ENCODE measurements at places on chromosomes 3 and 15.

- DNase-seq = no peak
These were observed 386.9 kb upstream of the CNTN3 start for GRCh38 chr3:75001330-75001729.

GRCh38 chr3:14001136-14001535 lies 121.3 kb upstream of the WNT7A start:
- no peak for DNase-seq

- no peak for DNase-seq
These were observed 44.9 kb upstream of the PLXNA1 start for GRCh38 chr3:126937973-126938372.

GRCh38 chr3:37969596-37970100 lies 20.9 kb upstream of the VILL start:
- DNase-seq = no peak

DNA sequence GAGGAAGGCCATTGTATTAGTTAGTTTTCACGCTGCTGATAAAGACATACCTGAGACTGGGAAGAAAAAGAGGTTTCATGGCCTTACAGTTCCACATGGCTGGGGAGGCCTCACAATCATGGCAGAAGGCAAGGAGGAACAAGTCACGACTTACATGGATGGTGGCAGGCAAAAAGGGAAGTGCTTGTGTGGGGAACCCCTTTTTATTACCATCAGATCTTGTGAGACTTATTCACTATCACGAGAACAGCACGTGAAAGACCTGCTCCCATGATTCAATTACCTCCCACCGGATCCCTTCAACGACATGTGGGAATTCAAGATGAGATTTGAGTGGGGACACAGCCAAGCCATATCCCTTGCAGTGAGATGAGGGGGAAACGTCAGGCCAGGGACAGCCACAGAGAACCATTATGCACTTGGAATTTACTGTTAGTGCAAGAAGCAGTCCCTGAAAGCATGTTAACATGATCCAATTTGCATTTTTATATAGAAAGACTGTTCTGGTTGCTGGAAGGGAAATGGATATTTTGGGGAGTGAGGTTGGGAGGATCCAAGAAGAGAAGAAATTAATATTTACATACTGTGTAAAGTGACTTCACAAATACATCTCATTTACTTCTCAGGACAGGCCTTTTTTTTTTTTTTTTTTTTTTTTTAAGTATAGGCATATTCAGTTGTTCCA lies 87.1 kb downstream of the ARNT2 start:
- DNase-seq = no peak

DNA sequence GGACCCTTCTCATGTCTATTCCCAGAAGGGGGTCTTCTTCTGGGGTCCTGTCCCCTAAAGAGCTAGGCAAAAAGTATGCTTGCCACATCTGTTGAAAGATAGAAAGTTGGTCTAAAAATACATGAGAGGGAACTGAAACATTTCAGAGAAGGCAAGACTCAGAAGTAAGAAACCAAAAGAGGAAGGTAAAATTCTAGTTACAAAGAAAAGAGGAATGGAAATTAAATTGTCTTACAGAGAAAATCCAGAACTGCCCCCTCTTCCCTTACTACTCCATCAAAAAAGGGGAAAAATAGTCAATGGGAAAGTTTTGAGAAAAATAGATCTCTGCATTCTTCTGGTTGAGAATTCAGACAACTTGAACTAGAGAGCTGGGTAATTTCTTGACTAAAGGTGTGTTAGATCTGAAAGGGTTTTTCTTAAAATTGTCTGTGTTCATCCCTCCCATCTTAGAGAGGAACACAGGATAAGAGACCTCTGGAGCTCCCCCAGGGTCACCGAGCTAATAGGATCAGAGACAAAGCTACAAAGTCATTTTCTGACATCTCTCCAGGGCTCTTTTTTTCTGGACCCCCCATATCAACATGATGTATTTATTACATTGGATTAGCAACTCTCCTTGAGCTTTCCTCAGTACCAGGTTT lies 32.3 kb upstream of the CCR2 start:
- DNase-seq = no peak

DNA sequence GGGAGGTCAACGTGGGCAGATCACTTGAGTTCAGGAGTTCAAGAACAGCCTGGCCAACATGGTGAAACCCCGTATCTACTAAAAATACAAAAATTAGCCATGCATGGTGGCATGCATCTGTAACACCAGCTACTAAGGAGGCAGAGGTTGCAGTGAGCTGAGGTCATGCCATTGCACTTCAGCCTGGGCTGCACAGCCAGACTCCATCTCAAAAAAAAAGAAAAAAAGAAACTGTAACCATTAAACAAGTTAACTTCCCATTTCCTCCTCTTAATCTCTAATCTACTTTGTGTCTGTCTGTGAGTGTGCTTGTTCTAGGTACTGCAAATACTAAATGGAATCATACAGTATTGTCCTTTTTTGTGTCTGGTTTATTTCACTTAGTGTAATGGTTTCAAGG lies 2.7 kb downstream of the RBM6 start:
- DNase-seq = no peak

GRCh38 chr15:58980351-58980939 lies 7.0 kb upstream of the RNF111 start:
- DNase-seq = no peak

- no peak for DNase-seq
These were observed 44.7 kb upstream of the INO80 start for GRCh38 chr15:41160639-41161315.

- DNase-seq = no peak
These were observed 298.3 kb downstream of the LRRC3B start for GRCh38 chr3:26920646-26921478.

DNA sequence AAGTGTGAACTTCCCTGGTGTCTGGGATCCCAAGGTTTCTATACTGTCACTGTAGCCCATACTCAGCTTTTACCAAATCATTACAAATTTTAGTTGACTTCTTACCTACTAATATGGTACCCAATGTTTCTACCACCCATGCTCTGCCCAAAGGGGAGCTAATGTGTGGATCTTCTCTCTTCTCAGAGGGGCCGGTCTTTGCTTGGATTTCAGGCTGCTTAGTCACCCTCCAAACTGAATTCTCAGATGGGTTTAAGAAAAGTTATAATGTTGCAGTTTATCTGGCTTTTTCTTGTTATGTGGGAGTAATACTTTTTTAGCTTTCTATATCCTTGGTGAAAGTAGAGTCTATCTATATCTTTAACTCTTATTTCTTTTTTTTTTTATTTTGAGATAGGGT lies 67.1 kb upstream of the AKAP13 start:
- no peak for DNase-seq

DNA sequence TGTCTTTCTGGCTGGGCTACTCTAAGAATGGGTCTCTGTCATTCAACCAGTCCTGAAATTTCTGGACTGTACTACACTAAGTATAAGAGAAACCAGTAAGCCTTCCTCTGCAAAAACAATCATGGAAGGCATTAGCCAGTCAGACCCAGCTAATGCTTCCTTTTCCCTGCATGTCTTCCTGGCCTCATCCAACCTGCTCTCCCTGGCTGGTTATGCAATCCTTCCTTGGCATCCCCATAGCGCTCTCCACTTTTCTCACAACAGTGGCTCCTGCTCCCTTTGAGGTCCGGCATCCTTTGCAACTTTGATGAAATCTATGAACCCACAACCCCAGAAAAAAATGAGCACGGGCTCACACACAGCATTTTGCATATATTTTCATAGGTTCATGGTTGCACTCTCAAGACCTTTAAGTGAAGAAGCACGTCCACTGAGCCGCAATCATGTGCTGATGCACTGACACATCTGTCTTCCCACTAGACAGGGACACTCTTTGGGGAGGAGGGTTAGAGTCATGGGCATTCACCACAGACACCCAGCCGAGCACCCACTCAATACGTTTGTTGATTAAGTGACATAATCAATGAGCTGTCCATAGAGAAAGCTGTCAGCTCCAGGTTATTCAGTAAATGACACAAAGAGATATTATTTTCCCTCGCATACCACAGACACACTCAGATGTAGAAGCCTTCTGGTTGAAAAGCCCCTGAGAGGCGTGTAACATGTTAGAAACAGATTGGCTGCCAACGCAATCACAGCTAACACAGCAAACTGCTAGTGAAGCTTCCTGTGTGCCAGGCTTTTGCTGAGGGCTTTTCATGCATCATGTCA lies 66.7 kb downstream of the PLD1 start:
- DNase-seq = no peak

DNA sequence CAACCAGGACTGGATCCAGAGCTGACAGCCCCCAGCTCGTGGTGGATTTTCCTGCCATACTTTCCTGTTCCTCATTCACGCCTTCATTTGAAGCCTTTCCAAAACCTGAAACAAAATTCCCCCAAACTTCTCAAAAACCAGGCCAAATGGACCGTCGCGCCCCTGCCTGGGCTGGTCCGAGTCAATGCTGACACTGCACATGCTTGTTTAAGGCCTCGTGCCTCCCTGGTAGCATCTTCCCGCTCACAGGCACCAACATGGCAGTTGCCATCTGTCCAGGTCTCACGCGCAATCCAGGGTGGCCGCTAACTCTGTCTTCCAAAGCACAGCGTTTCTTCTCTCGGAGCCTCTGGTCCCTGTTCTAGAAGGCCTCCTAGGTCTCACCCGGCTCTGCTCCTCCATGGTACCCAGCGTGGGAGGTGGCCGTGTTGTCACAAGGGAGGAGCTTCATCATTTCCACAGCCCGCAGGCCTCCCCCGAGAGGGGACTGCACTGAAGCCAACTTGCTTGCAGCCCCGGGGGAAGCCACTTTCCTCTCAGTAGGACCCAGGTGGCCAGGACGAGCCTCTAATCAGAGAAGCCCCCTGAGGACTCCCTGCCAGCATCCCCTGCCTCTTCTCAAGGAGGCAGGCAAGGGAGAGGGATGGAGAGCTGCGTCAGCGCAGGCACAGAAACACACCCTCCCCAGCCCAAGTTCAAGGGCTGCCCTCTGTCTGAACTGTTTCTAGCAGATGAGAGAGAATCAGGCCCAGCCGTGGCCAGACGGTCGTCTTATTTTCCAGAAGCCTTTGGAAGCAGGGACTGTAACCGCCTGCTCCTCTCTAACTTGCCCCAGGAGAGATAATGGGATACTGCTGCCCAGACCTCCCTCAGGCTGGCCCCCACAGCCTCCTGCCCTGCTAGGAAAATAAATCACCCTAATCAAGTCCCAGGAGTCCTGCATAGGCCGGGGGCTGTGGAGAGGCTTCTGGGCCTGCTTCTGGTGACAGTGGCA lies 152.8 kb upstream of the TLE3 start:
- no peak for DNase-seq

GRCh38 chr15:98154863-98155262 lies 194.4 kb downstream of the ARRDC4 start:
- DNase-seq = no peak

DNA sequence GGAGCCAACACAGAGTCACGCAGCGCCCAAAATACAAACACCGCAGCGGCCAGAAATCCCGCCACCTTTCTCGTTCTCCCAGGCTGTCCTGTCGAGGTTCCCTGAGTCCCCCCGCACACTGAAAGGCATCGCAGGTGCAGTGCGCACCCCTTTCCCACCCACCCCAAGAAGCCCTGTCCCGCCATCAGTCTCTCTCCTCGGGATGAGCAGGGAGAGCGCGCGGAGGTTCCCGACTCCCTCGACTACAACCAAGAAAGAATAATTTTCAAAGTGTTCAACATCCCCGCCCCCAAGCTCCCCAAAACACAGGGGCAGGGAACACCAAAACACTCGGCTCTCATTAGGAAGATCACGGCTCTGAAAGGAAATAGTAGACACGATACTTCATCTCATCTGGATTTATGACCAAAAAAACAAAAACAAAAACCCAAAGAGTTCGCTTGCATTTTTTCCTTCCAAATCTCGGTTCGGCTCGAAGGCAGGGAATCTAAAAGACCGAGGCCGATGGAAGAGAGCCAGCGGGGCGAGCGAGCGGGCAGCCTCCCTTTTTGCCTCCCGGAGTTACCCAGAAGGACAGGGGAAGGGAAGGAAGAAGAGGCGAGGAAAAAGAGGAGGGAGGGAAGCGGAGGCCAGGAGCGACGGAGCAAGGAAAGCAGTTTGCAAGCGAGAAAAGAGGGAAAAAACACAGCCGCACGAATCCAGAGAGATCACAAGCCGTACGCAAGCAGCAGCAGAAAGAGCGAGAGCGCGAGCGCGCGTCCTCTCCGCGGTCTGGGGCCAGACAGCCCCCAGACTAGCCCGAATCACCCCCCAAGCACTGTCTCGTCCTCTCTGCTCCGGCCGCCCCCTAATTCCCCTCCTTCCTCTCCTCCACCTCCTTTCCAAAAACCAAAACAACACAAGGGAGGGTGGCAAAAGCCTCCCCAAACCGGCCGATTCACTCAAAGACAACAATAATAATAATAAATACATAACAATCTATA lies 808 bp downstream of the BCL6 start:
- DNase-seq = no peak

- no peak for DNase-seq
These were observed 21.0 kb downstream of the CCDC33 start for GRCh38 chr15:74257105-74257504.

- DNase-seq = no peak
These were observed 235.7 kb upstream of the KCNMB2 start for GRCh38 chr3:178300441-178300959.

DNA sequence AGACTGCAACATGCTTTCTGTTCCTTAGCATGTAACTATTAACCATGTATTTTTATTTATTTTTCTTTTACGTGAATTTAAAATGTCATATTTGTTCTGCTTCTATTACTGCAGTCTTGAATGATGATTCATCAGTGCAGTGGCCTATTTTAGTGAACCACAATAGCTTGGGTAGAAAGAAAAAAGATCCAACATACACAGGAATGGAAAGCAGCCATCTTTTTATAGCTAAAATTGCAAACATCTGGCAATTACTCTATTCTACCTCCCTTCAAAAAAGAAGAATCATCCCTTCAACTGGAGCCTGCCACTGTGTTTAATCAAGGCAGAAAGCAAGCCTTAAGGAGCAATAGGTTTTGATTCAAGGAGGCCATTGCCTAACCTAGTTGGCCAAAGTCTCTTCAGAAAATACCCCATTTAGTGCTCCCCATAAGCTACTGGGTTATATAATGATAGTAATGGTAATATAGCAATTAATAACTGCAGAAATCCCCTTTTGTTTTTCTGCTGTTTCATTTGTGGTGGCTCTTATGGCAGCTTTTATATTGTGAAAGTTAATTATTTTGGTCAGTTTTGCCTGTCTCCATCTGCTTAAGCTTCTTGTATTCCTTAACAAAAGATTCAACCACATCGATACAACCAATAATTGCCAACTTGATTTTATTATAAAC lies 267.3 kb downstream of the LPP start:
- no peak for DNase-seq

DNA sequence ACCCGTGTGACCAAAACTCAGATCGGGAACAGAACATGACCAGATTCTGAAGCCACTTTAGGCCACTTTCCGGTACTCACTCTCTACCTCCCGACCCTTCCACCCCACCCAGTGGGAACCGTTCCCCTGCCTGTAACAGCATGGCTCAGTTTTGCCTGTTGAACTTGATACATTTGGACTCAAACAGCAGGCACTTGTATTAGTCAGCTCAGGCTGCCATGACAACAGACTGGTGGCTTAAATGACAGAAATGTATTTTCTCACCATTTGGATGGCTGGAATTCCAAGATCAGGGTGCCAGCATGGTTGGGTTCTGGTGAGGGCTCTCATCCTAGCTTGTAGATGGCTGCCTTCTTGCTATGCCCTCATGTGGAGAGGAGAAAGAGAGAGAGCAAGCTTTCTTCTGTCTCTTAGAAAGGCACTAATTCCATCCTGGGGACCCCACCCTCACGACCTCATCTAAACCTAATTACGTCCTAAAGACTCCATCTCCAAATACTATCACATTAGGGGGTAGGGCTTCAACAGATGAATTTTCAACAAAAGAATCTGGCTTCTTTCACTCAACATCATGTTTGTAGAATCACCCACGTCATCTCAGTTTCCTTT lies 9.3 kb upstream of the SSUH2 start:
- no peak for DNase-seq

- DNase-seq = no peak
These were observed 356.7 kb downstream of the PDCD6IP start for GRCh38 chr3:34155108-34155507.
